ENCODE measurements at places on chromosomes 2 and 18.

DNA sequence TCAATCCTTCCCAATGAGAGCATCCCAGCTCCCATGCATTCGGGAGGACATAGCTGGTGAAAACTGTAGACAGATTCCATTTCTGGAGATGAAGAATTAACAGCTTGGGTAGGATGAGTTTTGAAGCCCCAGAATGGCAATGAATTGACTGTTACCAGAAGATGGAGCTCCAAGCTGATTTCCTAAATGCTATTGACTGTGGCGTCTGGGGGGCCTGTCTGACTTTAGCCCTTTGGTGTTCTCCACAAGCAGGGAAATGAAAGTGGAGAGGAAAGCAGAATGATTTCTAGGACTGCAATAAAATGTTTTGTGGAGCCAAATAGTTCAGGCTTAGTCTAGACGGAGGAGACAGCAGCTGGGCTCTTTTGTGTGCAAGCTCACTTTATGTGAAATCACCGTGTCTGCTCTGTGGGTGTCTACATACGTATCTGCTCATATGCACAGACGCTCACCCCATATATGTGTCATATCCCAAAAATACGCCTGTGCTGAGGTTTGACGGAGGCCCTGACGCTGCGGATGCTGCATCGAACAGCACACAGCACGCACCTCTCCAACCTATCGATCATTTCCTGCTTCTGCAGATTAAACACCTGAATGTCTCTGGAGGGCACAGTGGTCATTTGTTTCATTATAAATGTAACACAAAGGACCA, 166.4 kb upstream of the PXDN start:
- no peak for DNase-seq

GRCh38 chr2:25316101-25316500, 25.6 kb downstream of the DNMT3A start:
- DNase-seq: no peak

DNA sequence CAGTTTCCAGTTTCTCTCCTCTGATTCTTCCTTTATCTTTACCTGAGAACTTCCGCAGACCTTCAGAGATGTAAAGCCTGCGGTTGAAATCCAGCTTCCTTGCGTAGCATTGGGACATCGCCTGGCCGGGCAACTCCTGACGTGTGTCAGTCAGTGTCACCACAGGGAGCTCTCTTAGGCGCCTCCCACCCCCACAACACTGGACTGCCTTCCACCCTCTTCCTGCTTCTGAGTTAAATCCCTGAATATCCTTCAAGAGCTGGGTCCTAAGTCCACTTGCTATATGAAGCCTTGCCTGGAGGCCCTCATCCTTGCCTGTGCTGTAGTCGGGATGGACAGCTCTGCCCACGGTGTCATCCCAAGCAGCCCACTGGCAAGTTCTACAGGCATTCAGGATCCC, 179.4 kb downstream of the SEPTIN10 start:
- no peak for DNase-seq

DNA sequence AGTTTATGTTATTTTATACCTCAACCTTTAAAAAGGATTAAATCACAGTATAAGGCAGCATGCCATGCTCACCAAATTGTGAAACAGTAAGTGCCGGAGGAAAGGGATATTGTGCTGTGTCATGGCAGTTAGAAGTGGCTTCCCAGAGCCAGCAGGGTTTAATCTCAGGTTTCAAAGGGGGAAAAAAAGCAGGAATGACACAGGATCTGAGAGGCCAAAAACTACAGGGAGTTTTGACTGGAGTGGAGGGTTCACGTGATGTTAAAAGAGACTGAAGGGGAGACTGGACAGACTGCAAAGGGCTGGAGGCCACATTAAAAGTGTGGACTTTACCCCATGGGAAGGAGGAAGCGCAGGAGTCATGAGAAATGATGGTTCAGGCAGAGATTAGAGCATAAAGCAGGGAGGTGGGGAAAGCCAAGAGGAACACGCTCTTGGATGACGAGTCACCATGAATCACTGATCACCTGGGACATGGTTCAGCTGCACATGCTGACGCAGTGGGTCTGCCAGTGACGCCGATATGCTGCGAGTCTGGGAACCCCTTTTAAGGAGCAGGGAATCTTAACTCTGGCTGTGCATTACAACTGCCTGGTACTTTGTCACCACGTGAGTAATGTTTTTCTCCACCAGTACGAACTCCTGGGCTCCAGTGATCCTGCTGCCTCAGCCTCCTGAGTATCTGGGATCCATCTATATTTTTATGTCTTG, 6.1 kb downstream of the CHMP1B start:
- peak; percentile 98 for DNase-seq

GRCh38 chr18:8705961-8706790, 820 bp downstream of the MTCL1 start:
- no peak for DNase-seq

Measured in RCC 7860 (cell line).